ENCODE measurements at places on chromosomes 5 and 9.

- DNase-seq: no peak
These were observed 30.5 kb downstream of the DNAH5 start for GRCh38 chr5:13913962-13914361.

DNA sequence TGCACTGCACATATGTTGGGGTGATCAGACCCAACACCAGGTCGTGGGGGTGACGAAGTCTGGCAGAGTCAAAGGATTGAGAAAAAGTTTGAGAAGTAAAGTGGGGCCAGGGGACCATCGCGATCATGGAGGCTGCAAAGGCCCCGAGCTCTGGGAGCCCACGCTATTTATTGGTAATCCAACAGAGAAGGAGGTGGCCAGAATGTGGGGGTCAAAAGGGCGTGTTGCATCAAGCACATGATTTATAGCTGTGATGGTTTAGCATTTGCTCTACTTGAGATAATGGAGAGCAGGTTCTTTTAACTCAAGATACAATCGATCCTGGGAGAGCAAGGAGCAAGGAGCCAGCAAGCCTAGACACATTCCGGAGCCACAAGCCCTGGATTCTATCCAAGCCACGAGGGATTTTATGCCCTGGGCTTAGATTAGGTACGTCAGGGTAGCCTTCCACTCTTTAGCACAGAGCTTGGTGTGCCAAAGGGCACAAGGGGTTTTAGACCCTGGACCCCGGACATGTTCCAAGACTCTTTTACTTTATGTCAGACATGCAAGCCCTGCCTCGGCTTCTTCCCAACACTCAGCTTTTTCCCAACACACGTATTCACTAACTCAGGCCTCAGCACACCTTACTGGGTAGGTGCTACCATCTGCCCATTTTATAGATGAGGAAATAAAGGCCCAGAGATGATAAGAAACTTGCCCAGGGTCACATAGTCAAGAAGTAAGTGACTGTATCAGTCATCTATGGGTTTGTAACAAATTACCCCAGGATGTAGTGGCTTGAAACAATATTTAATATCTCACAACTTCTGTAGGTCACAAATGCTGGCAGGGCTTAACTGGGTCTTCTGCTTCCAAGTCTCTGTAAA lies 39.5 kb downstream of the NSUN2 start:
- DNase-seq: no peak

DNA sequence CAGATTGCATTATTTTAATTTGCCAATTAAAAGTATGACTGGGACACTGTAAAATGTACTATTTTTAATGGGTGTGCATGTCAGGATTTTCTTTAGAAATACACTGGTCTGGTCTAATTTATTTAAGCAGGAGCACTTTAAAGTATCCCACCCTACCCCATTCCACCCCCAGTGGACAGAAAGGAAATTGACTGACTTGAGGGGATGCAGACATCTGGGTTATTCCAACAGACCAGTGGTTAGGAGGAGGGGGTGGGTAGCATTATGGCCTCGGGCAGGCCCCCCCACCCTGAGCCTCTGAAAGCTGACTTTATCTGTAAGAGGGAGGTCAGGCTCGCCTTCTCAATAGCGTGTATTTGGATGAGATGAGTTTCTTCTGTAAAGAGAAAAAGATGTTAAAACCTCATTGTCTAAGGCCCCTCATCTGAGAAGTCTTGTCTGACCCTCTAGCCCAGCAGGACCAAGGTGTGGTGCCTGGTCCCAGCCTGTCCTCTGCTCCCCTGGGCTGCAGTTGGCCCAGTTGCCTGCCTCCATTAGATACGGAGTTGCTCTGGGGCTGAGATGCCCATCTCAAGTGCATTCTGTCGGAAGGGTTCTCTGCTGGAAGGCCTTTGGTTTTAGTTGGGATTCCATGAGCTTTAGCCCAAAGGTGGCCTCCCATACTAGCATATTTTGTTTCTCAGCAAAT lies 4.4 kb downstream of the HNRNPAB start:
- no peak for DNase-seq

DNA sequence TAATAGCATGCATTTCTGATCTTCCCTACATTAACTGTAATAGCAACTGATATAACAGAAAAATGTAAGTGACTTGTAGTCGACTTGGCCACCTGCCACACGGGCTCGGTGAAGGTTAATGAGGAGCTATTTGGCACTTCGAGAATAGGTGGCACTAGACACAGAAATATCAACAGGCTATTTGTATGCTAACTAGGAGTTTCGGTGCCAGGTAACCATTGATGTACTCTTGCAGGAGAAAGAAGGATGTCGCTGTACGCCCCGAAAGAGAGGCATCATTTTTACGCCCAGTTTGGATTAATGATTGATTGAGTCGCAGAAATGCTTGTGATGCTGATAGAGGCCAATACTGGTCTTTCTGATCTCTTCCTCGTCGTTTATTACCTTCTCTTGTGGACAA lies 516 bp upstream of the DMRT2 start:
- DNase-seq: no peak
